Activated CD4-positive, alpha-beta T cell treated with anti-CD3 and anti-CD28 coated beads, Interleukin-2, amount 50 U/mL, for 48 hours (primary cell): ENCODE measurements at places on chromosomes 2 and 18.

- DNase-seq, result no peak
Measured at GRCh38 chr2:58896638-58897037, 655.5 kb upstream of the FANCL start.

- DNase-seq, result no peak
Measured at GRCh38 chr2:206853915-206854314, 85.4 kb upstream of the CPO start.

GRCh38 chr2:45275806-45276205 lies 266.6 kb upstream of the SIX2 start:
- no peak for DNase-seq

DNA sequence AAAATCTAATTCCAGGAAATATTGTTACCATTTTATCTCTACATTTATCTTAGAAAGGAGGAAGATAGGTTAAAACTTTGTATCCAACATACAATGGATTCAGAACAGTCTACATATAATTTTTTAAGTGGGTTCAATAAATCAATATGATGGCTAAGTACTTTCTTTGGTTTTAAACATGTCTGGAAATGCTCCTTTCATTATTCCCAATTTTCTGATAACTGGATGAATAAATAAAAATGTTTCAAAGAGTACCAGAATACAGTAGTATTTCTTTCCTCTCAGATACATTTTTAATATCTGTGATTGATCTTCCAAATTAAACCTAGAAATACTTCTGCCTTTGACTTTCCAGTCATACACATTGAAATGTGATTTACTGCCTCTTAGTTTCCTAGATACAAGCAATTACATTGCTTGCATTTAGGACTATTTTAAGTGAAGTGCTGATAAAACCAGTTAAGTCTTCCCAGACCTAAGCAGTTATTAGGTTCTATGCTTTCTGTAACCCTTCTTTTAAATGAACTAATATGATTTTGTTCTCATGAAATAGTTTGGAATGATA lies 283.5 kb downstream of the CCDC178 start:
- no peak for DNase-seq

DNA sequence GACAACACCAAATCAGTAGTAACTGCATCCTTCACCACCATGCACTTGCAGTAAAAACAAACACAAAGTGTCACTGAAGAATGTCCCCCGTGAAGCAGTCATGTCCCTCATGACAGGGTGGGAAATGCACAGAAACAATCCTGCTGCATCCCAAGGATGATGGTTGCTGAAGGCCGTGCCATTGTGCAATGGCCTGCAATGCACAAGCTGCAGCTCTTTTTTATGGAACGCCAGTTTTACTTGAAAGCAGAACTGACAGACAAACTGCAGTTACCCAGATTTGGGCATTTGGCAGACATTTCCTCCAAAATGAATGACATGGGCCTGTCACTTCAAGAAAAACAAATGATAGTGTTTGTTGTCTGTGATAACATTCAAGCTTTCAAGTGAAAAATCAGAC lies 2.4 kb upstream of the CHST10 start:
- DNase-seq, result no peak

DNA sequence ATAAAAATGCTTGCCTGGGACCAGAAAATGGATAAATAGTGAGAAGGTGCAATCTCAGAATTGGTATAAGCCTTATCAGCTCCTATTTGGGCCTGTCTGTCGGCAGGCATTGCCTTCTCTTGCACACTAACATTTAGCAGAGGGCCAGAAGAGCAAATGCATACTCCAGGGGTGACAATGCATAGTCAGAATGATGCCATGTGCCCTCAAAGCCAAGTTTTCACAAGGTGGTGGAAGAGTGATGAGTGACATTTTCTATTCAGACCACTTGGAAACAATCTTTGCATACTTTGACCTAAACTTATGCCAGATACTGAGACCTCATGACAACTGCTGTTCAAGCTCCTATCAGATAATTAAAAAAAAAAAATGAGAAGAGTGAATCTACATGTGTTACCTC lies 276.3 kb downstream of the SETBP1 start:
- DNase-seq, result no peak

DNA sequence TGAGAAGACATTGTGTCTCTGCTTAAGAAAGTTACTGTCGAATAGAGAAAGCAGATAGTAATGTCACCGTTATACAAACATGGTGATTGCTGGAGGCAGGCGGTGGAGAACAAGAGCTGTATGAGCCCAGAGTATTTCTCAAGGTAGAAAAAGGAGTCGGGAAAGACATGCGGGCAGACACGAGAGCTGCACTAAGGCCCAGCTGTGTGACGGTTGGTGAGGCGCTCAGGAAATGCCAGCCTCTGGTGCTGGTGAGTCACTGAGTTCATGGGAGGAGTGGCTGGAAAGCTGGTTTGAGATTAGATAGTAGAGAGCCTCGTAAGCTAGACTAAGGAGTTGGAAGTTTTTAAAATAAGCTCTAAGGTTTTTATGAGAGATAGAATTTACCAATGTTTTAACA lies 390.9 kb upstream of the TRIB2 start:
- no peak for DNase-seq

DNA sequence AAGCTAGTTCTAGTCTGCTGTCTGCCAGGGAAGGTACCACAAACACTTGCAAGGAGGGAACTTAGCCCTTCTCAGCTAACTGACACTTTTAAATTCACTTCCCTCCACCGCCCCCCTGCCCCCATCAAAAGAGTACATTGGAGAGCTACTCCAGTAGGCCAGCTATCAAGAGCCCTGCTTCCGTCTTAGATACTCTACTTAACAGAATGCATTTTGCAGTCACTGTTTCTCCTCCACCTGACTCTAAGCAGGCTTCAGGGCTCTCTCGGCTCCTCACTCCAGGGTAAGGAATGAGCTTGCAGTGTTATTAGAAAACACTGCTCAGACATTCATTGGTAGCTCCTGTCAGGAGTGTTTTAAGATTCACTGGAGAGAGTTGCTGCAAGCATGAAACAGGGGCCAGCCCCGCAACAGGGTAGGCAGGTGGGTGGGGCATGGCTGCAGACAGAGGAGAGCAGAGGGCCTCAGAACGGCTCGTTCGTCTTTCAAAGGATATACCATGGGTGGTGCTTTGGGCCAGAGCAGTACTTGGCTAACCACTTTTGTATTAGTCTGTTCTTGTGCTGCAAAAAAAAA lies 35.3 kb upstream of the PDCL3 start:
- DNase-seq, result no peak

DNA sequence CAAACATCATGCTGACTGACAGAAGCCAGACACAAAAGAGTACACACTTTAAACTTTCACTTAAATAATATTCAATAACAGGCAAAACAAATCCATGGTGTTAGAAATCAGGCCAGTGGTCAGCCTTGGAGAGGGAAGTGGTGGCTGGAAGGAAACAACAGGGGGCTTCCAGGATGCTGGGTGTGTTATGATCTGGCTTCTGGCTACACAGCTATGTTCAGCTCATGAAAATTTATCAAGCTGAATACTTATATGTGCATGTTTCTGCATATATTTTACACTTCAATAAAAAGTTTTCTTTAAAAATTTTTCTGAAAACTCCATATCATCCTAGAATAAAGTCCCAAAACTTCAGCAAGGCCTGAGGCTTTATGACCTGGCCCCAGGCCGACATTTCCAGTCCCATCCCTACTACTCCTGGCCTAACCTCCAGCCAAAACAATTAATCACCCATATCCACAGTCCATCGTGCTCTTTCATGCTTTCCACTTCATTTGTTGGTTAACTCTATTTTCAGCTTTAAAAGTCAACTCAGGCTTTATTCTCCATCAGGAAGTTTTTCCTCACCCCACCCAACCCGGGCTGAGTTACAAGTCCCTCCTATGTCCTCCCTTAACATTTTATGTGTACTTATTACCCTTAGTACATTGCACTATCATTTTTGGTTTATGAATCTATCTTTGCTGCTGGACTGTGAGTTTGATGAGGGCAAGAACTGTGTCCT lies 27.9 kb upstream of the SPTBN1 start:
- DNase-seq, result no peak

DNA sequence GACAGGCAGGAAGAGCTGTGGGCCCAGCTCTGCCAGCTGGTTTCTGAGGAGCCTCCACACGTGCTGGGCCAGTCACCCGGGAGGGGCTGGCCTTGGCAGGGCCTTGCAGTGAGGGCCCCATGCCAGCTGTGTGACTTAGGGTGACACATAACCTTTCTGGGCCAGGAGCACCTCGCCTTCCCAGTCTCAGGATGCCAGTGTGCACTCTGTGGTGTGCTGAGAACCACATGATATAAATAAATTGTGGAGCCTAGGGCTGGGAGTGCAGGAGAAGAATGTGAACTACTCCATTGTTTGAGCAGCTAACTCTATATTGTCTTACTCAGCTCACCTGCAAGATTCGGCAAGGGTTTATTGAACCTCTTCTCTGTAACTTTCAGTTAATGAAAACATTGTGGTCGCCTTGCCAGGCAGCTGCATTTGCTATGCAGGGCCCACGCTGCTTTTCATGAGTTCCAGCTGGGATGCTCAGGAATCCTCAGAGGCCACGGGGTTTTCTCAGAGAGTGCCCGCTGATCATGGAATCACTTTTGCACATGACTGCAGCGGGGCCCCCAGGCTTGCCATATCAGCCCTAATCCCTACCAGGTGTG lies 222.3 kb downstream of the SH3RF3 start:
- DNase-seq, result no peak

DNA sequence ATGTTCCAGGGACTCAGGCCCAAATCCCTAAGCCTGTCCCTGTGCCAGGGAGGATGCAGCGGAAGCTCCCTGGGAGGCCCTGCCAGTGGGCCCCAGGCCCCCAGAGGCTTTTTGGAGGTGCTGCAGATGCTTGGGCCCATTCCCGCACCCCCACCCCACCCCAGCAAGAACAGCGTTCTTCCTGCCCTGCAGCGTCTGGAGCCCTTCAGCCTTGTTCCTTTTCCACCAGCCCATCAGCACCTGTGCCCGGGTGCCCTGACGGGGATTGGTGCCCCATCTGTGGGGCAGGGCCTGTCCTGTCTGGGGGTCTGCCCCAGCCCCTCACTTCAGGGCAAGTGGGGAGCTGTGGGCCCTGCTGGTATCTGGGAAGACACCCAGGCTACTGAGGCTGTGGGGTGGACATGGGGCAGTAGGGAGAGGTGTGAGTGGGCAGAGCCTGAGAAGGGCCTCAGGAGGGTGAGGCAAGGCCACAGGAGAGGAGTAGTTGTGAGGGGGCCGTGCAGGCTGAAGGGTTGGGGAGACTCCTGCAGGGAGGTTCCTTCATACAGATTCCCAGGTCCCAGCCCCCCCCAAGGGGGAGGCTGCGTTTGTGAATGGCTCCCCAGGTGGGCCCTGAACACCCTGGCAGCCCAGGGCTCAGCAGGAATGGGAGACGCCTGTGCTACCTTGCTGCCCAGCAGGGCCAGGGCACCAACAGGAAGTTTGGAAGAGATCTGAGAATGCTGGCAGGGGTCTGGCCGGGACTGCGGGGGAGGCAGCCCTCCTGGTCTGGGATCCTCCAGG lies 2.4 kb downstream of the RNPEPL1 start:
- no peak for DNase-seq

- no peak for DNase-seq
Measured at GRCh38 chr2:6008186-6008585, 316.0 kb downstream of the SOX11 start.

DNA sequence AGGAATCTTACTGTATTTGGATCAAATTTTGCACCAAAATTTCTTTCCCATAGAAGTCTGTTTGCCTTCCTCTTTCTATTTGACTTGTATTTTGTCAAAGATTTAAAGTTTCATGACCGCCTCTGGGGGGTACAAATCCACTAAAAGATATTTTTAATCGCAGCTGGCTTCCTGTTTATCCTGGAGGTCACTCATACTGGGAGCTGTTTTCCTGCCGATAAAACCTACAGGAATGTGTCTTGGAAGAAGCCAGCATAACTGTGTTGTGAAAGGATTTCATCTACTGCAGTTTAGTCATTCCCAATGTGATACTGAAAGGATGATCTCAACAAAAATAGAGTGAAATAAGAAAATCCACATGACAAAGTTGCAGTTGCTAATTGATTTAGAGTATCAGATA lies 184.0 kb downstream of the RIT2 start:
- no peak for DNase-seq

DNA sequence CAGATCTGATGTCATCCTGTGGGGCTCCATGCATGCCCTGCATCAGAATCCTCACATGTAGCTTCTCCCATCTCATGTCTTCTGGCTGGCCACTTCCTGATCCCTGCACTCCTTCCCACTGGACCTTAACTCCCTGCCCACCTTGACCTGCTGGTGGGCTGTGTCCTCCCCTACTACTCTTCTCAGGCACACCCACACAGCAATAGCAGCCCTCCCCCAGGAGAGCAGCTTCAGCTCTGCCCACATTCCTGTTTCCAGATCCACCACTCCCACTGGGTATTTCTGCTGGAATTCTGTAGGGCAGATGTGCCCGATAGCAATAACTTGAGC lies 137.0 kb upstream of the HS6ST1 start:
- DNase-seq, result no peak

- DNase-seq, result no peak
Measured at GRCh38 chr2:100105678-100106054, 36.7 kb downstream of the AFF3 start.

DNA sequence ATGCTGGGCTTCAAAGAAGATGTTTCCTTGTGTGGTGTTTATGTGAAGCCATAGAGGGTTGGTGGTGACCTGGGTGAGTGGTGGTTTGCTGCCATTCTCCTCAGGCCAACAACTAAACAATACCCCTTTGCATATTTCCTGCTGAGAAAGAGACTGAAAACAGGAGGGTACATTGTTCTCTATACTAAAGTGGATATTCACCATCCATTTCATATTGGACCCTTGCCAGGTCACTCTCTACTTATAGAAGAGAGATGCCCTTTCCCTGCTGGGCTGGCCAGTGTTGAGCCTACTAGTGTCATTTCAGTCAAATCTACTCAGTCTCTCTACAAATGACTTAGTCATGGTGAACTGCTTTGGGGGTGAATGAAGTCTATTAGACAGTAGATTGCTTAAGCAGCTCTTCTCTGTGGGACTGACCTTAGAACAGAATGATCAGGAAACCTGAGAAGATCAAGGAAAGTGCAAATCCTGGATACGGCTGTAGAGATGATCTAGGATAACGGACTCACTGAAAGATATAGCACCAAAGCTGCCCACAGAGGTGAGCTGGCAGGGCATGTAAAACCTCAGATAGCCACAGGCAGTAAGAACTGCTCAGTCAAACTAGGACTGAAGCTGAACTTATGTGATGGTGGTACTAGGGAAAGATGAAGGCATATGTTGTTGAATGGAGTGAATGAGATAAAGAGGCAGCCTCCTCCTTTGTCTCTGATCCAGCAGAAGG lies 154.9 kb downstream of the MYO3B start:
- DNase-seq, result no peak

DNA sequence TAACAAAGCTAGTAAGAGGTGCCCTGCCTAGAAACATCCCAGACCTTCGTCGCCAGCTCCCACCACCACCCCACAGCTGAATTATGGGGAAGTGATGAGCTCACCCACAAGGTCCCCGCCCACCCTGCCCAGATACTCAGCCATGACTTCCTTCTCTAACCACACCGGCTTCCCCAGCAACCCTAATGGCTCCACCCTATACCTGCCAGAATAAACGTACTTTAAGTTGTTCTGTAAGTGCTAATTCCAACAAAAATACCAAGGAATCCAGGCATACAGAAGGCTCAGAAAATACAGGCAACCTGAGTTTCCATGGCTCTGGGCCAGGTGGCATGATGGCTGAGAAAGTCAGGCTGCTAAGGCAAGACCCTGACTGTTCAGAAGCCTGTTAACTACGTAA lies 39.1 kb downstream of the TMEM163 start:
- DNase-seq, result peak; percentile 27
